Activated naive CD8-positive, alpha-beta T cell treated with anti-CD3 and anti-CD28 coated beads, Interleukin-2, amount 50 U/mL, for 16 hours (primary cell): ENCODE measurements at places on chromosomes 6 and 20.

- DNase-seq = no peak
Measured at GRCh38 chr20:53021934-53022333, 49.8 kb downstream of the TSHZ2 start.

- DNase-seq = no peak
Measured at GRCh38 chr20:54173653-54174456, at the start of gene CYP24A1. Gene CYP24A1, minus strand, starts transcription at chr20:54173986. Its CDS starts 407 bp downstream, at chr20:54173579.

GRCh38 chr6:15508931-15509330 lies 153.9 kb downstream of the DTNBP1 start:
- DNase-seq = no peak

DNA sequence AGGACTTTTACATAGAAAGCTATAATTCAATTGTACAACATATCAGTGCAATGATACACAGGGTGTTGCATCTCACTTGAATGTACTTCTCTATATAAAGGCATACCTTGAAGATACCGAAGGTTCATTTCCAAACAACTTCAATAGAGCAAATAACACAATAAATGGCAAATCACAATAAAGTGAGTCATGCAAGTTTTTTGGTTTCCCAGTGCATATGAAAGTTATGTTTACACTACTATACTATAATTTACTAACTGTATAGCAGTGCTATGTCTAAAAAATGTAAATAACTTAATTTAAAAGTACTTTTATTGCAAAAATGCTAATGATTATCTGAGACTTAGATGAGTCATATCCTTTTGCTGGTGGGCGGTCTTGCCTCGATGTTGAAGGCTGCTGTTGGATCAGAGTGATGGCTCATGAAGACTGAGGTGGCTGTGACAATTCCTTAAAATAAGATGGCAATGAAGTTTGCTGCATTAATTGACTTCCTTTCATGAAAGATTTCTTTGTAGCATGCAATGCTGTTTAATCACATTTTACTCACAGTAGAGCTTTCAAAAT lies 188.8 kb downstream of the TASP1 start:
- DNase-seq = no peak

GRCh38 chr20:51425347-51426106 lies 117.0 kb downstream of the NFATC2 start:
- DNase-seq = no peak

- no peak for DNase-seq
Measured at GRCh38 chr6:37200085-37200484, 30.1 kb downstream of the PIM1 start.

GRCh38 chr20:25273541-25274358 lies 25.9 kb downstream of the PYGB start:
- no peak for DNase-seq

- no peak for DNase-seq
Measured at GRCh38 chr6:129368970-129369369, 341.0 kb downstream of the ARHGAP18 start.

- no peak for DNase-seq
Measured at GRCh38 chr20:18066421-18067333, 9.0 kb upstream of the OVOL2 start.

GRCh38 chr6:84688141-84688873 lies 76.1 kb downstream of the TBX18 start:
- no peak for DNase-seq

DNA sequence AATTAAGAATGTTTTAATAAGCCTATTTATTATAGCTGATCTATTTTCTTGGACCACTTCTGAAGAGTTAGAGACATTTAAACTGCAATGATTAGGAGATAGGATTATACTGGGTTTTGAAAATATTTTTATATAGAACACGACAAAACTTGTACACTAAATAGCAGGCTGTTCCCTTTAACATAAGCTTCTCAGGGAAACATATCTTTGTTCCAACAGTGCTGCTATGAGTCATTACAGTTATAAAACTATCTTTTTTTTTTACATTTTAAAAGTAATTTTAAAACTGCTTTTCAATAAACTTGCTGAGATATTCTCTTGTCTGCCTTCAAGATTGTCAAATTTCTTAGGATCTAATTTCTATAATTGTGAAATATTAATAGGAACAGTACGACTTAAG lies 389.1 kb downstream of the ARHGAP18 start:
- no peak for DNase-seq

- DNase-seq = no peak
Measured at GRCh38 chr20:17971300-17972013, 2.6 kb downstream of the MGME1 start.

- no peak for DNase-seq
Measured at GRCh38 chr6:35014341-35014740, 125.3 kb downstream of the ANKS1A start.

DNA sequence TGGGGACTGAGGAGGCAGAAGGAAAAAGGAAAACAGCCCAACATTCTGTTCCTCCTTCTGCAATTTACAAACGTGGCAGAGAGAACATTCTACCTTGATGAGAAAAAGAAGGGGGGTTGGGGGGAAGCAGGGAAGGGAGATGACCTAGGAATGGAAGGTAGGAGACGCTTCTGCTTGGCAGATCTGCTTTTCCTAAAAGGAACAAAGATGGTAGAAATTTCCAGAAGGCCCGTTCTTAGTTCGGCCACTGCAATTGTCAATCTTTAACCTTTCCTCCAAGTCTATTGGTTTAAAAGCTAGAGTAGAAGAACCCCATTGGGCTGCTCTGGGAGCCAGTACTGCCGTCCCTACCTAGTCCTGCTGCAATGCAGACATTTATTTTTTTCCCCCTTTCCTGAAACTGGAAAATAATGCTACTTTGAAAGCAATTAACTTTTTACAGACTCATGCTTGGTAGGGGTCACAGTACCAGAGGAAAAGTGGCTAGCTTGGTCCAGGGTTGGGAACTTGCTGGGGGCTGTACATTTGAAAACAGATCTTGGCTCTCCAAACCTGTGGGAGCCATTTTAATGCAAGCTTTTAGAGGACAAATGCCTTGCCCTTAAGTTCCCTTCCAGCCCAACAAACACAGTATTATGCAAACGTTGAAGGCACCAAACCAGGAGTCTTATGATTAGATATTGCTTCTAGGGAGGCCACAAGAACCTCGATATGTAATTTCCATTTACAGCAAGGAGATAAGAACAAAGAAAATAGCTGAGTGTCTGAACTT lies 2.6 kb downstream of the ZMYND8 start:
- DNase-seq = no peak

DNA sequence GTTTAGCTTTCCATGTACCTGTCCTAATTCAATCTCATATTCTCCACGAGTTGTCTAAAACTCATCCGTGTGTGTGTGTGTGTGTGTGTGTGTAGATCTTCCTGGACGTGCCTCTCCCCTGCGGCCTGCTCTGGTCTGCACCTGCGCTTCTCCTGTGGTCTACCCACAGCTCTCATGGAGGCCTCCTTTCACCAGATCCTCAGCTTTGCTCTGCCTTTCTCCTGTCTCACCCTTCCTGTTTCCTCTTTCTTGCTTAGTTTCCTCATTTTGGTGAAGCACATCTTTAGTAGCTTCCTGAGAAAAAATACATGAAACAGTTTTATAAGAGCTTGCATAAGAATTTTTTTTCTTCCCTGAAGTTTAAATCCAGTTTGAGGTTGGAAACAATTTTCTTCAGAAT lies 18.1 kb downstream of the SLX4IP start:
- DNase-seq = no peak

DNA sequence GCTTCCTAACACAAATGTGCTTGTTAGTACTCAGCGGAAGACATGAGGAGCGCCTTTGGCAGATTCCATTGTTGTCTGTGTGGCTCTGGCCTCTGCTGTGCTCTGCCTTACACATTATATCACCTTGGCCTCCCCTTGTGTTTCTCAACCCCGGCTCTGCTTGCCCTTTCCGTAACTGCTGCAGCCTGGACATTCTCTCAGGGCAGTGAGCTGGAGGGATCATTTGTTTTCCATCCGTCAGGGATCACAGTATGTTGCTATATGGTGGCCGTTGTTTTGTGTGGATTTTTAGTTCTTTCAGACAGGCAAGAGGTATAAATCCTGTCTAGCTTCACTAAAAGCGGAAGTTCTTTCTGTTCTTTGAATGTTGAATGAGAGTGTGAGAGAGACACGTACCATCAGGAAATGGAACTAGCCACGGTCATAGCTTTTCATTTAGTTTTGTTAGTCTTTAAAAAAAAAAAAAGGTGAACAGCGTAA lies 175.1 kb downstream of the JARID2 start:
- no peak for DNase-seq

DNA sequence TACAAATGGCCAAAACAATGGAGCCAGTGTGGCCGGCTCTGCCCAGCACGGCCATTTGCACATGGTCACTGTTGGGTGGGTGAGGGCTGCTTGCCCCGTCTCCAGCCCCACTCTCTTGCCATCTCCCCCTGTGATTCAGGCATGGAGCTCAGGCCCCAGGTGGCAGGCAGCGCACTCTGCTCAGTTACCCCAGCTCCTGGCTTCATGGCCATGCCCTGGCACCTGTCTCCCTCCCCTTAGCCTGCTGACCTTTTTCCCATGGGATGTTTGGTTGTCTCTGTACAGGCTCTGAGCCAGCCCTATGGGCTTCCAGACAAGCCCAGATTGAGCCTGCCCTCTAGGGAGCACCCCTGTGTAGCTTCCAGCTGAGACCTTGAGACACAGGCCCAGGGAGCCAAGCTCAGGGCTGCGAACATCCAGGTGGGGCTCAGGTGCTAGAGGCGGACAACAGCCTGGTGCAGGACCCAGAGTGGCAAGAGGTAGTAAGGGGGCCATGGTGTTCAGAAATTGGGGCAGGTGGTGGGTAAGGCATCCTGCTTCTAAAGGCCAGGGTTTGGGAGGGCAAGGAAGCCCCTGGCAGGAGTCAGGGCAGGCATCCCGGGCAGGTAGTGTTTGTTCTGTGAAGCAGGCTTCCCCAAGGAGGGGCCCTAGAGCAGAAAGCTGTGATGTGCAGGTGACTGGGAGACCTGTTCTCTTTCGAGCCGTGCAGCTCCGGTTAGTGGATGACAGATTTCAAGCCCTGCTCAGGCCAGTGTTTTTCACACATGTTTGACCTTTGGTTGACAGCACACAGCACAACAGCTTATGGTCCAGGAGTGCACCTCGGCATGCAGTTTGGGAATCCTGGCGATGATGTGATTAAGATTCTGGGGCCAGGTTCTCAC lies 17.7 kb downstream of the SYNJ2 start:
- DNase-seq = no peak

GRCh38 chr6:70314296-70314695 lies 11.4 kb upstream of the COL9A1 start:
- no peak for DNase-seq

DNA sequence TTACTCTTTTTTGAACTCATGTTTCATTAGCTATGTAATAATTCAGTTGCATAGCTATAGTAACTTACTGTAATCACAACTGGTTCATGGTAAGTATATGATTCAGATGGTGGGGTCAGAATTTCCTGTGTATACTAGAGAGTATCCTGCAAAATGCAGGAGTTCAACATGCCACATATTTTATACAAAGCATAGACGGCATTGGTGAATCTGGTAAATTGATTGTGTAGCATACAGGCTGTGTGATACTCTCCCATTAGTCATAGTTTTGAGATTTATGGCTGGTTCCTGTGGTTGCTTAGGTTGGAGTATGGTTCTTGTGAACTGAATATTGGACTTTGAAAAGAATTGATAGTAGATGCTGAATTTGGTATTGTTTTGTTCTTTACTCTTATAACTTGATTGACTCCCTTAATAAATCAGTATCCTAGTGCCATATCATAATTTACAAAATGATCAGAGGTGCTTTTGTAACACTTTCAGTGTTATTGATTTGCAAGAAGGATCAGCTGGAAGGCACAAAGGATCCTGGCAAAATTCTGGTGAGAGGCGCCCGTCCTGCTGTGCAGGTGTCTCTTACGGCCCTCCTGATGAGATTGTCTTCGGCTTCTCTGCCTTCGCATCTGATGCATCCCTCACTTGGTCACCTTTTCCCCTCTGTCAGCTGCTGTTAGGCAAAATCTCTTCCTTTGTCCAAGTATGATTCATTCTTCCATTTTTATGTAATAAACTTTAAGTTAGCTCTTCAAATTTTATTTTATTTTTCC lies 22.6 kb downstream of the SNX9 start:
- no peak for DNase-seq

DNA sequence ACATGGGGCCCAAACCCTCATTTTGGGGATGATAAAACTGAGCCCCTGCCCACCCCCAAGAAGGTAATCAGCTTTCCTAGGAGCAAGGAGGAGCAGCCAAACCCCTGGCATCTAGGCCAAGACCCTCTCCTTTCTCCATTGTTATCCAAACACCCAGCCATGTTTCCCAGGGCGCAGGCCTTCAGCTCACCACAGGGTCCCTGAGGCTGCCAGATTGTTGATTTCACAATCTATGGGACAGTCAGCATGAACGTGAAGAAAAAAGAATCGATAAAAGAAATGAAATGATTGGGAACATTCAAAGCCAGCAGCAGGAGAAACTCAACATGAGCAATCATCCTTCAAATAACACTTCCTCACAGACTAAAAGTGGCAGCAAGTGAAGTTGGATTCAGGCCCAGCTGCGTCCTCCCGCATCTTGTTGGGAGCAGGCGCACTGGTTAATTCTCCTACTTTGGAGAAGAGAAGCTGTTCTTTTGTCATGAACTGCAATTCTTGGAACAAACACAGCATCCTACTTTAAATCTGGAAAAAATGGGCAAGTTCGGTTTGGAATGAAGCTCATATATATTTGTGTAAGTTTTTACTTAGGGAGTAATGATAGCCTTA lies 241.8 kb upstream of the PRDM1 start:
- DNase-seq = no peak

DNA sequence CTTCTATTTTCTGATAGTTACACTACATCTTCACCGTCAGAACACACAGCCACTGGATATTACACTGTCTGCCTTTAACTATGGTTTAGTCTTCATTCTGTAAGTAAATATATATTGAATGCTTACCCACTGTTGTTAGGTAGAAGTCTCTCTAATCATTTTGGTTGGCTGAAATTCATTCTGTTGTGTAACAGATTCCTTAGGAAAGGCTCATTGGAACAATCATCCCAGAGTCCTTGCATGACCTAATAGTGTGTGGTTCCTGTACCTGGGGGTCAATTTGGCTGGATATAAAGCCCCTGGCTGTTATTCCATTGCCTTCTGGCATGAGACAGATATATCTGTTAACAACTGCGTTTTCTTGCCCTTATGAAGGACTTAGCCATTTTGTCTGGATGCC lies 9.9 kb downstream of the BLOC1S5 start:
- no peak for DNase-seq

DNA sequence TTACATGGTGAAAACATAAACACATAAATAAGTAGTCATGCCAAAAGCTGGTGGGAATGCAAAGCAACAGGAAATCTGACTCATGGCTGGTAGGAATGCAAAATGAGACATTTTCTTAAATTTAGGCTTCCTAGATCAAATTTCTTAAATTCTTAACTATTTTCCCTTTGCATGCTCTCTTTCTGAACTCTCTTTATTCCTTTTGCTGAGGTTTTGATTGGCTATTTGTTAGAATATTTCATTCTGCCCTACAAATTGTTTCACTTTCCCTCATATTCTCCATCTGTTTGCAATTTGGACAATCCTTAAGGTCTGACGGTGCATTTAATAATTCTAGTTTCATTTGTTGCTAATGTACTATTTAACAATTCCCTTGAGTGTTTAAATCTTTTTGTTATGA lies 437.5 kb upstream of the RGS17 start:
- no peak for DNase-seq
